ENCODE measurements at places on chromosomes 2 and 18.

DNA sequence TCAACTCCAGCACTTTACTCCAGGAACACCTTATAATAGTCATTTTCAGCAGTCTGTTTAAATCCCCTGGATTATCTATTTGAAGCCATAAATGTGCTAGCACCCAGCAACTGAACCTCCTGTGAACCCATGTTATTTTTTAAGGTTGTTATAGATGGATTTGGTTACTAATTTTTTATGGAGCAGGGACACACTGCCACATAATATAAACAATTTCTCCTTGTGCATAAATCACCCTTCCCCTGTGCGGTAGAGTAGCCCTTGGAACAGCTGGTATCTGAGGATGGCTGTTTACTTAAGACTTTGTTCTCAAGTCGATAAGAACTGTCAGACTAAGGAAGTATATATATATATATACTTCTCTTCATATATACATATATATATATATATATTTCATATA, 367.4 kb downstream of the EPHA4 start:
- DNase-seq = no peak

- DNase-seq = no peak
Measured at GRCh38 chr2:111142101-111142500, 21.4 kb downstream of the BCL2L11 start.

- DNase-seq = no peak
Measured at GRCh38 chr18:501406-501714, 859 bp upstream of the COLEC12 start.

GRCh38 chr2:1985571-1985970, 241.3 kb upstream of the PXDN start:
- DNase-seq = no peak

DNA sequence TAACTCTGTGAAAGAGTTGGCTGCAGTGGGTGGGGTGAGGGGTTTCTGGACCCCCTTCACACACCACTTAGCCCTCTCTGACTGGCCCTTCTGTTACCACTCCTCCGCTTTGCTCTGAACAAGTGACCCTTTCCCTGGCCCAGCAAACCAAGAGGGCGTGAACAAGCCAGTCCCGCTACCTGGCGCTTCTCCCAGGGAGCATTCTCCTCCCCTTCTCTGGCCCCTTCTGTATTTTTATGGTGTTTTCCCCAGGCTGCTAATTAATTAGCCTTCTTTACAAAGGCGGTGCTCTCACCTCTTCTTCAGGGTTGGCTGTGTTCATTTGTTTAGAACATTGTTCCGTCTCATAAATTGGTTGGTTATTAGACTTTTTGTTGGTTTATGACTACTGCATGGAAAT, 180.1 kb downstream of the MGAT5 start:
- no peak for DNase-seq

GRCh38 chr2:184602734-184603133, 4.4 kb downstream of the ZNF804A start:
- no peak for DNase-seq

DNA sequence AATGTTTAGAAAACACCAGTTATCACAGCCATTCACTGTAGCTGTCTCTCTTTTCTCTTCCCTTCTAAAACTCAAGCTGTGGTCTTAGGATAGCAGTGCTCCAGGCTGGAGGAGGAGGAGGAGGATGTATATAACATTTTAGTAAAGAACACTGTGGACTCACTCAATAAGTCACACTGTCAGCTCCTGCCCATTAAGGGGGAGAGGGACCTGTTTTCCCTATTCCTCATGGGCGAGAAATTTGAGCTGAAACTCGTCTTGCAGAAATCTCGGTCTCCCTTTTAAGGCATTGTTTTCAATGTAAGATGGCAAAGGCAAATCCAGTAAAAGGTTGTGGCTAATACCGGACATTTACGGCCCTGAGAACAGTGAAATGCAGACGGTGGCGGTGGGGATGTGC, 114.8 kb upstream of the ZNF236 start:
- DNase-seq = no peak

DNA sequence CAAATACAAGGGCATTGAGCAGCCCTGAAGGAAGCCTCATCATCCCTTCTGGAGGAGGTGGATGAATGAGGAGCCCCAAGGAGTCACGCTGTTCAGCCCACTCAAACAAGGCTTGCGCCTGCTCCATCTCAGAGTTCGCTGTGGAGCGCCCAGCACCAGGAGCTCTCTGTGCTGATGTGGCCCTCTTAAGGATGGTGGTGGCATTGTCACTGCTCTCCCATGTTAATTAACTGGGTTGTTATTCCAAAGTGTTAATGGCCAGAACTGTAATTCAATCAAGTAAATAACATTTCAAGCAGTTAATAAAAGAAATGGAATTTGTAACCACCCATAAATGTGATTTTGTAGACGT, 726.0 kb upstream of the RAB6C start:
- DNase-seq = no peak

GRCh38 chr18:1846640-1847039, 724.7 kb downstream of the METTL4 start:
- peak; percentile 4 for DNase-seq

GRCh38 chr2:223729781-223730180, 107.6 kb downstream of the AP1S3 start:
- DNase-seq = no peak

DNA sequence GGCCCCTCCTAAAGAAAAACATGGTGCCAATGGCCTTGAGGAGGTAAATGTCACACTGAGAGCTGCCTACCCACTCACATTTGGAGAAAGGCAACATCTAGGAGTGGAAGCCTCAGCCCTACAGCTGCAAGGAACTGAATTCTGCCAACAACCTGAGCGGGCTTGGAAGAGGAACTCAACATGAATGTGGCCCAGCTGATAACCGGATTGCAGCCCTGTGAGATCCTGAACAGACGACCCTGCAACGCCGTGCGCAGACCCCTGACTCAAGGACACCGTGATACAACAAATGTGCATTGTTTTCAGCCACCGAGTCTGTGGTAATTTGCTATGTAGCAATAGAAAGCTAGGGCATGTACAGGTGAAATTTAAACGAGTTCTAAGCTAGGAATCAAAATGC, 99.4 kb downstream of the MYOM1 start:
- DNase-seq = no peak

Data from COLO829 (cell line).